ENCODE measurements at places on chromosomes 2 and 18.

DNA sequence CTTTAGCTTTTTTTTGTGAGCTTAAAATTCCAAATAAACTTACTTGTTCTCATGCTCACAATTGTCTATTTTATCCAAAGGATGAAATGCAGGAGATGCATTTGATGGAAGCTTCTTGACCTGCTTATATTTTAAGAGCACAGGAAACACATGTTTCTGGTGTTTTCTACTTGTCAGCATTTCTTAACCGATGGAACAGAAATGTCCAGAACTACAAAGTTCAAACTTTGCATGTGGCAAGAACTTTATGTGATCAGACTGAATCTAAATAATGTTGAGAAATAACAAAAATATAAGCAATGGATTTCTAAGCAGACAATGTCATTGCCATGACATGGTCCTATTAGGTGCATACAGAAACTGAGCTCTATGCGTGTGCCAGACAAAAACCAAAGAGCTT lies 9.9 kb upstream of the CTLA4 start:
- no peak for DNase-seq

- no peak for DNase-seq
These were observed 57.5 kb downstream of the ZRANB3 start for GRCh38 chr2:135473567-135473966.

DNA sequence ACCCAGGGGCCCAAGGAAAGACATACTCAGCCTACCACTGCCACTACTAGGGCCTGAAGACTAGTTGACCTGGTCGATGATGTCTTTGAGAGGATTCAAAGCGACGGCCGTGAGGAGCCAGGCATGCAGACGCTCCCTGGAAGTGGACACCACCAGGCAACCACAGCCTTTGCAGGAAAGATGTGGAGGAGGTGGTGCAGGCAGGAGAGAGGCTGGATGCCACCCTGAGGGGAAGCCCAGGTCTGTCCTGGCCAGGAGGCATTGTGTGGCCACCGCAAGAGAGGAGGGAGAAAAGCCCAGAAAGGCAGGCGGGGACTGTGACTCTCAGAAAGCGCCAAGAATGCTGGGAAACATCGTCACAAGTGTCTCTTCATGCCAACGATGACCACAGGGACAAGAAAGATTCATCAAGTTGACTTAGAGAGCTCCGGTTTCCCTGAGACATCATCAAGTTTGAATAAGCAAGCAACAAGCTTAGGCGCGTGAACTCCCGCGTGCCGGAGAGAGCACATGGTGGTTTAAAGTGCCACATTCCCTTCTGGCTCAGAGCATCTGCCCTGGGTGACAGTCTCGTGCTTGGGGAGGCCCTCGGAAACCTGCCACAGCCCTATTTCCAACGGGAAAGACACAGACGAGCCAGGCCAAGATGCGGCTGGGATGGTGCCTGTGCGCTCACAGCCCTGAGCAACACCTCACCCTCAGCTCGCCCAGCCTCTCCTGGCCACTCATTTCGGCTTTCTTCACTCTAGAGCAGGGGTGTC lies 464.5 kb upstream of the SALL3 start:
- DNase-seq, result no peak

DNA sequence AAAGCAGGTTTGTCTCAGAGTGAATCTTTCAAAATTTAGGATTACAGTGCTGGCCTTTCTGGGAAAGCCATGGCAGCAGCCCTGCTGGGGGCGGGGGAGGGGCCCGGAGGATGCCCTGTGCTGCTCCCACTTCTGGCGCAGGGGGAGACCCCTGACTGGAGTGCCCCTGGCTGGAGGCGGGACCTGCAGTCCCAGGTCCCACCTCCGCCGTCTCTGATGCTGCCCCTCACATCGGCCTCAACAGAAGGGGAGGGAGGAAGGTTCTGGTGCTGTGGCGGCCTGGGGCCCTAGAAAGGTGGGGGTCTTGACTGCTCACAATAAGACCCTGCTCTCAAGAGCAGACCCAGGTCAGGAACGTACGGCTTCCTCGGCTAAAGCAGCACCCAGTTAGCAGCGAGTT lies 216.4 kb downstream of the TWIST2 start:
- DNase-seq, result no peak

GRCh38 chr2:168136392-168136977 lies 110.9 kb downstream of the STK39 start:
- DNase-seq, result no peak

DNA sequence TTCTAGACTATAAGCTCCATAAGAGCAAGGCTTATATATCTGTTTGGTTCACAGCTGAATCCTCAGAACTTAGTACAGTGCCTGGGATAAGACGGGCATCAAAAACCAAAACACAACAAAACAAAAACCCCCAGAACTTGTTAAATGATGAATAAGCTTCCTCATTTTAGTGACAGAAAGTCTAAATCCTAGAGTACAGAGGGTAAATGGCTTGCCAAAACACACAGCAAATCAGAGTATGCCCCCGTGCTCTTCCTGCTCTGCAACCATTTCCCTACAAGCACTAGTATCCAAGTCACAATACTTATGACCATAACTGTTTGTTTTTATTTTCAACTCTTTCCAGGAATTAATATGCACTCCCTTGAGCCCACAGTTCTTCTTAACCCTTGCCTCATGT lies 10.1 kb downstream of the ZNF521 start:
- DNase-seq, result no peak

GRCh38 chr18:44917216-44918141 lies 236.8 kb downstream of the SETBP1 start:
- no peak for DNase-seq

- no peak for DNase-seq
These were observed 2.6 kb upstream of the BMPR2 start for GRCh38 chr2:202373490-202373889.

GRCh38 chr2:177429688-177430325 lies 37.2 kb downstream of the AGPS start:
- DNase-seq, result no peak

DNA sequence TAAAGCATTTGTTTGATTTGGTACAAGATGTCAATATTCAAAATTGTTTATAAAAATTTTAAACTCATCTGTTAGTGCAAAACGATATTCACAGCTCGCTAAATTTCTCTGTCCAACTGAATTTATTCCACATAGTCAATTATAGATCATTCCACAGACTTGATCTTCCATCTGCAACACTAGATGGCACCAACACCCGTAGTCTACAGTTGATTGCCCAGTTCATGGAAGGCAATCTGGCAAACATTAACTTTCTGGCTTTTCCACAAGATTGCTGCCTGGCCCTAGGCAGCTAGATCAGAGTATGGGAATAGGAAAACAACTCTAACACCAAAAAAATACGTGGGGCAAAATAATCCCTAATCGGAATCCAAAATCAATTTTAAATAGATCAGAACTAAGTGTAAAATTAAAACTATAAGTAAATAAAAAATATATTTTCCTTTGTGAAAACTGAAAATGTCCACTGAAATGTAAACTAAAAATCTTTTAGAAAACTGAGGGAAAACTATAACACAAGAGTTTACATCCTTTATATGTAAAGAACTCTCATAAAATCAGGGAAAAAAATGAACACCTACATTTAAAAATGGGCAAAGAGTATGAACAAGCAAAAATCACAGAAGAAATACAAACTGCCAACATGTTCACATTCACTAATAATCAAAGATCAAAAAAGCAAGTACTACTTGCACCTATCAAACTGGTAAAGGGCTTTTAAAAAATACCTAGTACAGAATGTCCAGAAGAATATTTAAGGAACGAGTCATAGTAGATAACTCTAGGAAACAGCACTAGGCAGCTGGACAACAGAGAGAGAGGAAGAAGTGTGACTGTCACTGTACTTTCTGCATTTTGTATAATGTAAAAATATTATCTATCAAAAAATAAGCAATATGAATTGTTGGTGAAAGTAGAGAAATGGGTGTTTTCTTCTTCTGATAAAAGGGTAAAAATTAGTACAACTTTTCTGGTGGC lies 35.0 kb downstream of the RTN4 start:
- DNase-seq, result no peak

- no peak for DNase-seq
These were observed 73.0 kb downstream of the CTNNA2 start for GRCh38 chr2:79585701-79586433.

DNA sequence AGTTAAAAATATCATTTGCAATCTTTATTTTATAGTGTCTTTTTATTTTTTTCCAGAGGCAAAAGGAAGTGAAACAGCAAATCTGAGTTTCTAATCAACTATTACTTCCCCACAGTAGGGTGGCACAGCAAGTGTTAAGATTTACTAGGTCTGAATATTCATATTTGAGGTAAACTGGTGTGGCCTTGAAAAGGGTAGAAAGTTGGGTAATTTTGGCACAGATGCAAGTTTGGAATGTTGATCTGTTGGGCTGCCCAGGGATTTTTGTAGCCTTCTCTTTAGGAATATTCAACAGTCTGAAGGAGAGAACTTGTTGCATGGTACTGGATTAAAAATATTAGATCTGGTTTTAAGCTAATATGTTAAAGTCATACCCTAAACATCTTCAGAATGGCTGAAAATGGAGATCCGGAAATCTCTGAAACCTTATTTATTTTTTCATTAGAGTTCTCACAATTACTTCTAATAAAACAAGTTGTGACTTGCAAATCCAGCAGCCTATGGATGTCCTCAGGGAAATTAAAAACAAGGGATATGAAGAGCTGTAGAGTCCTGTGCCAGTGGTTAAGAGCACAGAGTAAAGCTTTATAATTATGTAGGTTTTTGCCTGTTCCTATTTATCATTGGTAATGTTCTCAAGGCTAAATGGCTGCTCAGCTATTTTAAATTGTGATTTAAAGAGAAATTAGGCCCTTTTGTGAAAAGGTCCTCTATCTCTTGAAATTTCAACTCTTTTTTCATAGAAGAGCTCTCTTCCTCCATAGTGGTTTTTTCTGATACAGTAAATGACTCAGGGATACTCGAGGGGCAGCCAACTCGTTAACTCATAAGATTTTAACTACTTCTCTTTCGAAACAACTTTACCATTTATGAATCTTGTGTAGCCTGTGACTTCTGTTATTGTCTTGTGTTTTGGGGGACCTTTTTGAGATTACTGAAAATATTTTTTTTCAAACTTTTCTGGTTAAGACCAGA lies 11.0 kb downstream of the TANK start:
- DNase-seq, result no peak

DNA sequence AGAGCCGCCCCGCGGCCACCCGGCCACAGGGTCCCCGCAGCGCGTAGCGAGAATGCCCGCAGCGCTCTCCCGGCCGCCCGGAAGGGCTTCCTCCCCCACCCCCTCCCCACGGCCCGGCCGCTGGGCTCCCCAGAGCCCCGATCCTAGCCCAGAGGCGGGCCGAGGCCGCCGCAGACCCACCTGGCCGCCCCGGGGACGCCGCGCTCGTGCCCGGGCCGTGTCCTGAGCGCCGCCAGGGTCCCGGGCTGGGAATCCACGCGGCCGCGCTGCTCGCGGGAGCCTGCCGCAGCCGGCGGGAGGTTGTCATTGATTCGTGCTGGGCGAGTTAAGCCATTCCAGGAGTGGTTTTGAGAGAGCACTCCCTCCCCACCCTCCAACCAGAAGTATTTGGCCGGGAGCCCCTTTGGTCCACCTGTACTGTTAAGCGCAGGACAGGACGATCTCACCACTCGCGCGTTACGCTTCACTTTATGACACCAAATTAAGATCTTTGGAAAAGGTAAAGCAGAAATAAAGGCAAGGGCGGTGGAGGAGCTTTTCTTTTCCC lies 206.4 kb upstream of the SMAD2 start:
- no peak for DNase-seq

DNA sequence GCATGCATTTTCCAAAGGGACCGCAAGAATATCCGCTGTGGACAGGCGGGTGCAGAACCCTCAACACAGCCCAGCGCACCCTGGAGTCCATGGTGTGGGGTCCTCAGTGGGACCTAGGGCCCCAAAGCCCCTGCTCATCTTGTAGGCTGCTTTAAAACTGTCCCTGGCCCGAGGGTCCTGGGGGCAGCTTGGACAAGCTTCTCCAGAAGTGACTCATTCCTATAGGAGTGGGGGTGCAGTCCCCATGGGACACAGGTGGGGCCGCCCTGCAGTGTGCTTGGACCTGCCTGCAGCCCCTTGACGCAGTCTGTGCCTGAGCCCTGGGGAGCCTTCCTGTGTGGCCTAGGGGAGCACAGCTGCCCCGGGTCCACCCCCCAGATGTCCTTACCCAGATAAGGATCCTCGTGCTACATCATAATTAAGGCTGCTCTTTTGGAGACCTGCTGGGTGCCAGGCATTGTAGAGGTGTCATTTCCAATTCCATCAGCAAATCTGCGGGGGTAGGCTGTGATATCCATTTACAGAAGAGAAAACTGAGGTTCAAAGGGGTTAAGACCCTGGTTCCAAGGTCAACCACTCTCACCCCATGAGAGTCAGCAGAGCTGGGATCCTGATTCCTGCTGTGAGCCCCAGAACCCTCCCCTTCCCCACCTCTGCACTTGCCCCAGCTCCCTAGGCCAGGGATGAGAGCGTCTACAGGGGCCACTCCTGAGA lies 1.7 kb upstream of the HS6ST1 start:
- no peak for DNase-seq

- peak; percentile 78 for DNase-seq
These were observed 5.4 kb upstream of the BOD1L2 start for GRCh38 chr18:57141208-57142129.

DNA sequence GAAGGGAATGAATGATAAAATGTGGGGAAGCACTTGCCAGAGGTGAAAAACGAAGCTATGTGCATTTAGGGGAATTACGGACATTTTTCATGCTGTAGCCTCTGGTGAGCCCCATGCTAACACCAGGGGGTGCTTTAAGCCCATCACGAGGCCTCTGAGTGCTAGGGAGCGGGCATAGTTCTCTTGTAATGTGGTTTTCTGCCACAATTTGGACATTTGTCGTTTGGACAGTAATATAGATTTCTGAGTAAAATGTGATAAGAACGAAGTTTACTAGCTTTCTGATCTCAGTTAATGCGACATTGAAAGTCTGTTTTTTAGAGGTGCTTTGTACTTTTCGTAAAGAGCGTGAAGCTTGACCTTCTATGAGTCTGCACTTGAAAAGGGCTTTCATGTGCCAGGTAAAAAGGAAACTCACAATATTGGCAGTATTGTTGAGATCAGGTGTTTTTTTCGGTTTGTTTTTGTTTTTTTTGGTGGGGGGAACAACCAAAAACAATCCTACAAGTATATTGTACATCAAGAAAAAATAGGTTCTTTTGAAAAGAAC lies 50.6 kb downstream of the TRAF3IP1 start:
- peak; percentile 39 for DNase-seq

GRCh38 chr2:12910431-12910830 lies 193.7 kb downstream of the TRIB2 start:
- DNase-seq, result no peak

- DNase-seq, result no peak
These were observed 58.7 kb upstream of the RFX8 start for GRCh38 chr2:101533561-101534148.

DNA sequence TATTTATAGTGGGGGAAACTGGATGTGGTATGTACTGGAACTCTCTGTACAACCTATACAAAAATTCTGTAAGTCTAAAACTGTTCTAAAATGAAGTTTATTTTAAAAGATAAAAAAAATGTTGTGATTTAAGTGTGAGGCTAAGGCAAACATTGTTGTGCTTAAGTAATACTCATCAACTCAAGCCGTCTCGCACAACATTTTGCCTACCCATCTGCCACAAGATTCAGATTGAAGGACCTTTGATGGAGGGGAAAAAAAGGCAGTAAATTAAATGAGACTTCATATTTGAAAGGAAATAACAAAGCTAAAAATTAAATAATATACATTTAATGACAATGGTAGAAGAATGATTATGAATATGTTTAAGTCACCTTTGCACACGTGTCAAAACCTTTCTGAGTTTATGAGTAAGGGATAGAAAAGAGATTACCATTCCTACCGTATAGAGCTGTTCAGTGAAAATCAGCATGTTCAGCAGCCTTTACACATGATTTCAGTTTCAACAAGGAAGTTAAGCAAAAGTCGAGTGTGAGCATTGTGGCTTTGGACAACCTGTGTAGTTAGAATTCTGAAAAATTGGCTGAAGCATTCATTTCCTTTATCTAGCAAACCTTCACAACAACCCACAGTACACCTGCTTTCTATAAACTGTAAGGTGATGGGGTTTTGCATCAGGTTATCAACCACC lies 499.3 kb downstream of the IRS1 start:
- no peak for DNase-seq
